ENCODE measurements at places on chromosomes 12 and 14. TPM values are rescaled to one million over a fixed set of nuclear protein-coding genes. Genes with fewer than 3 reads are reported as not detected.

- no peak overlapping the region for H3K4me3 ChIP-seq
- H3K4me1 ChIP-seq: peaks cover 67% of the 10 kb centered on the region
- DNase-seq: peak; percentile 32
- no peaks in the 10 kb centered on the region for H3K27me3 ChIP-seq
- no peaks in the 10 kb centered on the region for H3K36me3 ChIP-seq
Measured at GRCh38 chr12:106108185-106108835, 30.4 kb downstream of the NUAK1 start.

DNA sequence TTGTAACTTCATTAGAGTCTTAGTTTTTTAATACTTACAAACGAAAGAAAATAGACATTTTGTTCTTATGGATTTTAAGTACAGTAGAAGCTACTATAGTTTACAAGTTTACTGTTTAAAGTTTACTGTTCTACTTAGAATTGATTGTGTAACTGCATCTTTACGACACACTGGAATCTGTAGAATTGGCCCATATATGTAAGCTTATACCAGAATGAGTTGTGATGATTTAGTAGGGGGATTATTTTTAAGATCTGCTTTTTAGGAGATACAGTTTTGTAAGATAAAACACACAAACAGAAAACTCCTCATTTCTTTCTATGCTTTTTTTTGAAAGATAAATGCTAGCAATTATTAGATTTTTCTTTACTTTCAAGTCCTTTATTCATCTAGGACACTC, 30.2 kb upstream of the NAV3 start:
- no peak overlapping the region for H3K4me3 ChIP-seq
- no peak overlapping the region for H3K27ac ChIP-seq
- H3K27me3 ChIP-seq: no peaks in the 10 kb centered on the region
- no peaks in the 10 kb centered on the region for H3K4me1 ChIP-seq

The SSTR1 gene
- polyA plus RNA-seq: 0.23 TPM

DNA sequence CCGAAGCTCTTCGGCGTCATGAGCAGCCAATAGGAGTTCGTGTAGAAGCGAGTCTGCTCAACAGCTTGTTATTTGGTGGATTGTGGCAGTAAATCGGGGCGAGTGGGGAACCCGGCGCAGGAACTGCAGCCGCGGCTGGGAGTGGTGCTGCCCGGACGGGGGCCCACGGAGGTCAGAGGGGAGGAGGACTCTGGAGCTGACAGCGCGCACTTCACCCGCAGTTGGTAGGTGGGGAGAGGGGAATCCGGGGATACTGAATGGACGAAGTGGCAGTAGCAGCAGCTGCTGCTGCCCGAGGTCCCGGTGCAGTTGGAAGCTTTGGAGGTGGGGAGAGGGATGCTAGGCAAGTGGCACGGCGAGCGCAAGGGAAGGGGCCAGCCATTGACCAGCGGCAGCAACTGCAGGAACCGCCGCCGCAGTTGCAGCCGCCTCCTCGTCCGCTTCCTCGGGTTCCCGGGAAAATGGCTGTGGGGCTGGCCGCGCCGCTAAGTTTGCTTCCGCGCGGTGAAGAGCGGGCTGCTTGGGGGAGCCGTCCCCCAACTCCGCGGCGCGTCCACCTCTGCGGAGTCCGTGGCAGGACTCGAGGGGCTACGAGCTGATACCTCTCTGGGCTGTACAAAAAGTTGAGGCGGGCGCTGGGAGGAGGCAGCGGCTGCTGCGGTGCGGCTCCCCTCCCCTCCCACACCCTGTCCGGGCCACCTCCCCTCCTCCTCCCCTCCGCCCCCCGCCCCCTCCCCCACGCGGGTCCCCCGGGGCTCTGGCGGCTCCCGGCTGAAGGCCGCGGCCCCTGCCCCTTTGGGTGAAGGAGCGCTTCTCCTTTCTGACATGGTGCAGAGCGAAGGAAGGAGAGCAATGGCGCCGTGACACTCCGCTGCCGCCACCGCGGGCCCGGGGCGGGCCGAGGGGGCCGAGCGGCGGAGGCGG, at the start of gene ARID4A:
ARID4A (plus strand) TSS at position 79 of the 924 bp plus-strand sequence. CDS start 1,300 bp downstream, outside the sequence.
- peaks cover 43% of the 10 kb centered on the region for H3K4me1 ChIP-seq
- peak; percentile 91 for DNase-seq
- H3K36me3 ChIP-seq: peaks cover 42% of the 10 kb centered on the region
- peak within 1 kb of the TSS; percentile 96 for H3K27ac ChIP-seq

DNA sequence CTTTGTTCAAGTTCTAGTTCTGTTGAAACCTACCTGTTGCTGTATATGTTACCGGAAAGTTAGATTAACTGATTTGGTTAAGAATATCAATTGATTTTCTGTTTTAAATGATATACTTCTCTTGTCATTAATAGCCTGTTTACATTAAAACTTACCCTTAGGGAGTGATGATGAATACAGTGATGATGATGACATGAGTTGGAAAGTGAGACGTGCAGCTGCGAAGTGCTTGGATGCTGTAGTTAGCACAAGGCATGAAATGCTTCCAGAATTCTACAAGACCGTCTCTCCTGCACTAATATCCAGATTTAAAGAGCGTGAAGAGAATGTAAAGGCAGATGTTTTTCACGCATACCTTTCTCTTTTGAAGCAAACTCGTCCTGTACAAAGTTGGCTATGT, 33.0 kb downstream of the CAND1 start:
- H3K36me3 ChIP-seq: peaks cover 98% of the 10 kb centered on the region
- no peaks in the 10 kb centered on the region for H3K4me1 ChIP-seq
- no peak overlapping the region for H3K27ac ChIP-seq
- H3K27me3 ChIP-seq: no peaks in the 10 kb centered on the region
- DNase-seq: no peak

Data from heart left ventricle (tissue), 16 donors.